Bronchial epithelial cell (primary cell): ENCODE measurements at places on chromosomes 12 and 14.

GRCh38 chr12:56158926-56159461 lies 835 bp downstream of the MYL6 start:
- peak; percentile 65 for DNase-seq

DNA sequence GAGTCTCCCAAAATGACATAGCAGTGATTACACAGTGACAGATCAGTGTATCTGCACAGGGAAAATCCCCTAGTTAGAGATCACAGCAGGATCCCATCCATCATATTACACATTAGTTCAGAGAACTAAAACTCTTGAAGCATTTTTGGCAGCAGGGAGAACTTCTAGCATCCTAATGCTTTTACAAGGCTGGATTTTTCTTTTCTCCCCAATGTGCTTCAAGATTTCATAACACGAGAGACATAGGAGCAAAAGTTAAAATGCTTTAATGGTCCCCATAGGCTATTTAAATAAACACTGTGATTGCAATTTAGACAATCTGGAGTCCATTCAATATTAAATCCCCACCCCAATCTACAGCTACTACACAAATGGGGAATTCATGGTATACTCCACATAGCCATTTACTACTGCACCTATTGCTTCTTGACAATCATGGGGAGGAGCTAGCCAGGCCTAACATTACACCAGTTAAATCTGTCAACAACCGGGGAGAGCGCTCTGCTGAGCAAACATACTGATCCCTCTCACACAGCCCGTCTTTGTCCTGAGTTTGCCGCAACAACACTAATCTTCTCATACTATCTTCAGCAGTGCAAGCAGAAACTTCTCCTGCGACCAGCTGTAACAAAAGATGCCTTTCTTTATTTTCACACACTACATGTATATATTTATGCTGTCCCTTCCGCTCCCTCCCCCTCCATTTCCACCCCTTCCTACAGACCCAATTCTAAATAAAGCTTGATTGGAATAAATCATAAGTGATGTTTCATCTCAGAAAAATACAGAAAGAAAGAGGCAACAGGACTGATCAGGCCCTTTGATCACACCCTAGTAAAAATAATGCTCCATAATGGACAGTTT lies 120.3 kb upstream of the SOX5 start:
- DNase-seq, result peak; percentile 31

DNA sequence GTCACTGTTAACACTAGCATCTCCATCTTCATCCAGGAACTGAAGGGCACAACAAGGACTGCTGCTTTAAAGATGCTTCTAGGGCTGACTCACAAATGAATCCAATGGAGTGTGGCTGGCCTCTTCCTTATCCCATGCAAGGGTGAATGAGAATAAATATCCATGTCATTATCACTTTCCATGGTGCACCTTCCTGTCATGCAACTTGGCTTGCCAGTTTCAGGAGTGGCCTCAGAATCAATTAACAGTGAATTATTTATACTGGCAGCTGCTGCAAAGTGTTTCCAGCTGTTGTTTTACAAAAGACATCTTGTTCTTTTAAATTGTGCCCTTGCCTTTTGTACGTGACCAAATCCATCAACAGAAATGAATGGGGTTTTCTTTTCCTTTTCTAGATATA lies 499.3 kb upstream of the TMEM132C start:
- no peak for DNase-seq

DNA sequence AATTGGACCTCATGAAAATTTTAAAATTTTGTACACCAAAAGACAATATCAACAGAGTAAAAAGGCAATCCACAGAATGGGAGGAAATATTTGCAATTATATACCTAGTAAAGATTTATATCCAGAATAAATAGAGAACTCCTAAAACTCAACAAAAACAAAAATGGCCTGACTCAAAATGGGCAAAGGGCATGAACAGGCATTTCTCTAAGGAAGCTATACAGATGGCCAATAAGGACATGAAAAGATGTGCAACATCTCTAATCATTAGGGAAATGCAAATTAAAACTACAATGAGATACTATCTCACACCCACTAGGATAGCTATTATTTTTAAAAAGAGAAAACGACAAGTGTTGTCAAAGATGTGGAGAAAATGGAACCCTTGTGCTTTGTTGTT lies 10.9 kb upstream of the APOF start:
- DNase-seq, result no peak

DNA sequence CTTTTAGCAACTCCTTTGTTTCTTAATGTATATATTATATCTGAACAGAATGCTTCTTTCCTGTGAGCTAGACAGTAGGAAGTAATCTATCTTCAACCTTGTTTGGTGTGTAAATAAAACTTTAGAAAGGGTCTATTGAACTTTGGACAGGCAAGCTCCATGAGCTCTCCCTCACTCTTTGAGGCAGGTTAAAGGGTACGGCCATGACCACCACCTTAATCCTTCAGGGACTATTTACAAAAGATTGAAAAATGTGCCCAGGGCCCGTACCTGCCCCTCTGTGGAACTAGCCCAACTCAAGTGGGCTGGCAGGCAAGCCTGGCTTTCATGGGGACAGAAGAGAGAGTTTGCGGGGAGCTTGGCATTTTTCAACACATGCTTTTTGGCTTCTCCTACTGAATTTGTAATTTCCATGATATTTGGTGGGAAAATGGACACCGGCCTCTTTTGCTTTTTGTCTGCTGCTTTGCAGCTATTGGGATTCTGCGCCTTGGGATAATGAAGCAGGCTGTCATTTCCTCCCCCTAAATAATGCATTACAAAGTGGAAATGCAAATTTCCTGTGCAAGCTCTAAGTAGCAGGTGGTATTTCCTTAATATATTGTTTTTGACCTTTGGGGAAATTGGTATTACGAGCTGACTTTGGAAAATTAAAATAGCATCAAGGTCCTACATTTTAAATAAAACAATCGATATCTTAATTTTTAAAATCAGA lies 106.0 kb downstream of the HMGA2 start:
- no peak for DNase-seq

DNA sequence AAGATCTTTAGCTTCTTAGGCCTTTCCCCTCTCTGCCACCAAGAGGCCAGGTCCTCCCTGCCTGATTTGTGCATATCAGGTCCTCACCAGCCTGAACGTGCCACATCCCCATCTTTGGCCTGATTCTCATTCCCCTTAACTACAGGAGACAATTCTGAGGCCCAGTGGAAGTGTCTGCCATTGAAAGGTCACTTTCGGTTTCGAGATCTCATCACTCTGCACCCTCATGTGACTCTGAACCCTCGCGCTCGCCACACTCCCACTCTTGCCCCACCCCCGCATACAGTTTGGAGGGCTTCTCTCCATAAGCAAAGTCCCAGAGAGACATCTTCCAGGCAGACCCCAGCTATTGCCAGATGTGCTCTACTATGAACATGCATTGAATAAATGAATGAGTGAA lies 189.0 kb downstream of the NTF3 start:
- no peak for DNase-seq

- DNase-seq, result peak; percentile 73
These were observed 96.2 kb upstream of the CPM start for GRCh38 chr12:69028941-69029729.

GRCh38 chr12:6171409-6172015 lies 28.7 kb upstream of the CD9 start:
- DNase-seq, result no peak

DNA sequence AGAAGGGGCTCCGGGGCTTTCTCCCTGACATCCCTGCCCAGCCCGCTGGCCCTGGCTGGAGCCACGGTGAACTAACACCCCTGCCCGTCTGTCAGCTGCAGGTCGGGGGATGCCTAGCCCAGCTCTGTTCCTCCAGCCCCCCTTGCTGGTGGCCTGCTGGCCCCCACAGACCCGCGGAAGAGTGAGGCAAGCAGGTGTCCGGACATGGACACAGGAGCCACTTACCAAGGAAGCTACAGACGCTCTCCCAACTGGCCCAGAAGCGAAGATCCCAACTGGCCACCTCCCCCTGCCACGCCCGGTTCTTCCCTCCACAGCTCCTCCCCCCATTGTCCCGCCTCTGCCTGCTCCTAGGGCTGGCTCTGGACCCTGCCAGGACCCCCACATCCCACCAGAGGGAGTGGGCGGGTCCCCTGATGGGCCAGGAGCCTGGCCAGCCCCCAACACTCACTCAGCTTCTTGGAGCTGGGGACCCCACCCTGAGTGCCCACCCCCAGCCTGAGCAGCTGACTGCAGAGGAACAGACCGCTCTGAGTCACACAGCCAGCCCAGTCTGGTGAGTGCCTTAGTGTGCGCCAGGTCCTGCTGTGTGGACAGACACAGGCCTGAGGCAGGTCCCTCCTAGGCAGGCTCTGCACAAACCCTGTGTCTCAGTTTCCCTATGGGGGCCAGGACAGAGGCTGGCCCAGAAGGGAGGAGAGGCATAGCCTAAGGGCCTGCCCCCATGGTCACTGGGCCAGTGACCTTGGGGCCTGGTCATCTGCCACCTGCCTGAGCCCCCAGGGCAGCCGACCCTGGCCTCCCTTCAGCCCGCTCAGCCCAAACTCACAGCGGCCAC lies 7.7 kb downstream of the AHNAK2 start:
- peak; percentile 86 for DNase-seq

DNA sequence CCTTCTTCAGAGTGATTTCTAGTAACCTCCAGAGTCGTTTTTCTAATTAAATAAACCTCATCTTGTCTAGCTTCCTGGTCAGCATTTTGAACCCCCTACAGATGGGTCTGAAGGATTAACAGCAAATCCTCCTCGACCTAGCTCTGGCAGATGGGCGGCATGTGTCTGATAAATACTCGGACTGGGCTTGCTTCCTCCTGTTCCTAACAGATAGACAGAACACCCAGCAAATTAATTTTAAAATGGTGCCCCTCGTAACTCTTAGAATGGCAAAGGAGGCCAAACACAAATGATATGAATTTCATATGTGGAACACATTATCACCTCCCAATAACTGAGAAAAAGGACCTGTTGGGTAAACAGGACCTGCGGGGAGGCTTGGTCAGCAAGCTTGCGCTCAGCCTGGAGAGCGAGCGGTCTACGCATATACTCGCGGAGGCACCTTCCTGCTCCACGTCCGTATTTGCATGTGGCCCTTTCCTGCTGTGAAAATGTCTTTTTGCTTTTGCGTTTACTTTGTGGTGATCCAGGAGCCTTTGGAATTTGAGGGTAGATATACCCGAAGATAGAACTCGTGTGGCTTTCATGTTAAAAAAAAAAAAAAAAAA lies 79.6 kb downstream of the OTX2 start:
- DNase-seq, result no peak

- peak; percentile 60 for DNase-seq
These were observed 78.7 kb downstream of the TXNDC16 start for GRCh38 chr14:52473557-52473956.

DNA sequence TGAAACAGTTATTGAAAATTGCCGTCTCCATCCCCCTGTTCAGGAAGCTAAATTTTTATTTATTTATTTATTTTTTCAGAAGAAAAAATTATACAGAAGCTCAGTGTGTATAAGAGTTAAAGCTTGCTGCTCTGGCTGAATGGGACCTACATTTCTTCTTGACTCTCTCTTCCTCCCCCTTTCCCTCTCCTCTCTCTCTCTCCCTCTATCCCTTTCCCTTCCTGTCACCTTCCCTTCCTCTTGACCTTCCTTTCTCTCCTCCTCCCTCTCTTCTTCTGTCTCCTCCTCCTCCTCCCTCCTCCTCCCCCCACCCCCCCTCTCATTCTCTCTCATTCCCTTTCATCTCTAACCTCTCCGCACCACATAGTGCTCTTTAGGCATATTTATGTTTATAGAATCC lies 39.1 kb downstream of the APAF1 start:
- DNase-seq, result no peak
